ENCODE measurements at places on chromosomes 5 and 9.

DNA sequence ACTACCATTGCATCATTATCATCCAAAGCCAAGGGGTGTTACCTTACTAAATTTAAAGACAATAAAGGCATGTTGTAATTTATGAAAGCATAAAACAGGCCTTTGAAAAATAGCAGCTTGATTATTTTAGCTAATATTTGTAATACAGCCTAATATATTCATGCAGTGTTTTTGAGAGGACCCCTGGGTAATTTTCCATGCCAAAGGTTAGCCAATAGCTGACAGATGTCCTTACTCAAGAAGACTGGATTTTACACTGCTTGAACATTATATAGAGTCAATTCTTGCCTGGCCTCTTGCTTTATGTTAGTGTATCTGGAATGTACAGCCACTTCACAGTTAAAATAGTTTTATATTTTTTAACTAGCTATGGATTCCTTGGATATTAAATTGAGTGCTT, 337.8 kb upstream of the PAPPA start:
- no peaks in the 10 kb centered on the region for H3K36me3 ChIP-seq
- no peak for DNase-seq
- no peak overlapping the region for H3K27ac ChIP-seq

DNA sequence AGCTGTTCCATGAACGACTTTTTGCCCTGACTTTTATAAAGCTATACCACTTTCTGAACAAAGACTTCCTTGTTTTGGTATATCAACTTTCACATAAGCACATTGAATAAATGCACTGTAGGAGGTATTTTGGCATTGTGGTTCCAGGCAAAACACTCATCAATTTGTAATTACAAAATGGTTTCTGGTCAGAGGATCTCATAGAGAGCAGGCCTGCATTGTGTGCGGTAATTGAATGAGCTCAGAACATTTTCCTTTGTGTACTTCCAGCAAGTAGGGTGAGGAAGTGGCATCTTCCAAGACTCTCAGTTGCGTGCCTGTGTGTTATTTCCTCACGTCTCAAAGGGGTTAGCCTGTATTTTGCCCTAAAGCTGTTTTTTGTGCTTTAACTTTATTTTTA, 89.2 kb downstream of the PDE6A start:
- H3K4me3 ChIP-seq: no peak overlapping the region
- no peak overlapping the region for H3K27ac ChIP-seq
- peaks cover 1% of the 10 kb centered on the region for H3K4me1 ChIP-seq
- no peaks in the 10 kb centered on the region for H3K27me3 ChIP-seq
- no peaks in the 10 kb centered on the region for H3K36me3 ChIP-seq

DNA sequence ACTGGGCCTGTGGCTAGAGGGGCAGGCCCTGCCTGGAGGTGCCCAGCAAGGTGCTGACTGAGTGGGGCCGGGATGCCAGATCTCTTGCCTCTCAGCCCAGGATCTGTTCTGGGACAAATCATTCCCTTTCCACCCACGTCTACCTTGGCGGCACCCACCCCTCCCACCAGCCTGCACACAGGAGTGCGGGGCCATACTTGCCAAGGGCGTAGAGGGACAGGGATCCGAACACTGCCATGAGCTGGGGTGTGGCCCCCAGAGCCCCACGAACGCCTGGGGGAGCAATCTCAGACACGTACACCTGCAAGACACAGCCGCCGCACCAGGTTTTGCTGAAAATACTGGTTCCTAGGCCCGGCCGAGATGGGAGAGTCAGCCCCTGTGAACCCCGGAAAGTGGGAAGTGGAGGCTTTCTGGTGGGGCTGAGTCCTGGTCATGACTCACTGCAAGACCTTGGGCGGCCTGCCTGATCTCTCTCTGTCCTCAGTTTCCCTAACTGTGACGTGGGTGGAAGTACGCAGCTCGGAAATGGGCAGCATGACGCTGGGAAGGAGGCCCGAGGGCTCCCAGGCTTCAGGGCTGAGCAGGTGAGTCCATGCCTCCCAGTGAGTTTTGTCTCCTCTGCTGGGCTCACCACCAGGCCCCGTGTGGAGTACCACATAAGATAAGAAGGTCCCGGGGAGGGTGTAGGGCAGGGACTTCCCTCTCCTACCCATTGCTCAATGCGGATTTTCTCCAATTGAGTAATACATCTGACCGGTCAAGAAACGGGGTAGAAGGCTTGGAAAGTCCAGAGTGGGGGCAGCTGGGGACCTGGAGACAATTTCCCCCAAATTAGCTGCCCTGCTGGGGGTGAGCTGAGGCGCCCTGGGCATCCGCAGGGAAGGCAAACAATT, 2.6 kb downstream of the SLC2A6 start:
- no peak overlapping the region for H3K4me3 ChIP-seq
- peaks cover 31% of the 10 kb centered on the region for H3K4me1 ChIP-seq
- H3K27me3 ChIP-seq: no peaks in the 10 kb centered on the region
- no peak for DNase-seq
- H3K27ac ChIP-seq: peak overlapping the region; percentile 41

DNA sequence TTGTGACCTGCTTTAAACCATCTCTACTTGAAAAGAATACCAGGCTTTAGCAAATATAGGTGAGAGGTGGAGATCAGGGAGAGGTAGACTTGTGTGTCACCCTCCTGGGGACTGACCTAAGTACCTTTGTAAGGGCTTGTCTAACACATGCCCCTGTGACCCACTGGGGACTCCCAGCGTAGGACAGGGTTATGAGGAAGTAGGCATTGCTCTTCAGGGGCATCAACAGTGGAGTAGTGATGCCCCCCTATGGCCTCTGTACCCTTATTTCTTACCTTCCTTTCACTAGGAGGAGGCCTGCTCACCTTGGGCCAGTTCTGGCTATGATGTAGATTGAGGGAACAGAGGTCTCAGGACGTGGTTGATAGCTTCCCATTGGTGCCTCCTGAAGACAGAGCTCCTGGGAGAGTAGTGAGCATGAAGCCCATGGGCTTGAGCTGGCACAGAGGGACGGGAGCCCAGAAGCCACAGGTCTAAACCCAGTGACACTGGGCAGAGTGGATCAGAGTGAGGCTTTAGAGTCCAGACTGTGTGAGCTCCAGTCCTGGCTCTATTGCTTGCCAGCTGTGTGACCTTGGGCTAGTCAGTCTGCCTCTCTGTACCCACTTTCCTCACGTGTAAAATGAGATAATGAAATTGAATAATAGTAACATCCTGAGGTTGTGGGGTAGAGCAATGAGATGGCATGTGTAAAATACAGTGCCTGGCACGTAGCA, 191.7 kb downstream of the AOPEP start:
- DNase-seq: no peak
- H3K27ac ChIP-seq: no peak overlapping the region
- H3K4me3 ChIP-seq: no peak overlapping the region
- H3K4me1 ChIP-seq: peaks cover 3% of the 10 kb centered on the region
- H3K36me3 ChIP-seq: no peaks in the 10 kb centered on the region

- H3K27ac ChIP-seq: no peak overlapping the region
- no peak overlapping the region for H3K4me3 ChIP-seq
- no peak for DNase-seq
- no peaks in the 10 kb centered on the region for H3K36me3 ChIP-seq
- H3K4me1 ChIP-seq: peaks cover 2% of the 10 kb centered on the region
- H3K27me3 ChIP-seq: no peaks in the 10 kb centered on the region
Observed at GRCh38 chr9:86575825-86576525, 221.8 kb upstream of the TUT7 start.

- no peak overlapping the region for H3K4me3 ChIP-seq
- no peak for DNase-seq
- peaks cover 43% of the 10 kb centered on the region for H3K36me3 ChIP-seq
- H3K27me3 ChIP-seq: no peaks in the 10 kb centered on the region
- H3K27ac ChIP-seq: no peak overlapping the region
- peaks cover 61% of the 10 kb centered on the region for H3K4me1 ChIP-seq
Observed at GRCh38 chr5:177366528-177367322, 9.0 kb downstream of the RGS14 start.

- H3K27ac ChIP-seq: no peak overlapping the region
- no peaks in the 10 kb centered on the region for H3K4me1 ChIP-seq
- no peak overlapping the region for H3K4me3 ChIP-seq
- H3K27me3 ChIP-seq: peaks cover 31% of the 10 kb centered on the region
- no peak for DNase-seq
- no peaks in the 10 kb centered on the region for H3K36me3 ChIP-seq
Observed at GRCh38 chr5:160303690-160304089, 8.7 kb downstream of the CCNJL start.

GRCh38 chr5:157747173-157747740, 3.7 kb downstream of the LSM11 start:
- no peak overlapping the region for H3K27ac ChIP-seq
- H3K4me1 ChIP-seq: peaks cover 22% of the 10 kb centered on the region
- H3K36me3 ChIP-seq: peaks cover 15% of the 10 kb centered on the region

GRCh38 chr9:95857124-95857523, 18.4 kb upstream of the ERCC6L2 start:
- no peaks in the 10 kb centered on the region for H3K27me3 ChIP-seq
- H3K4me1 ChIP-seq: peaks cover 46% of the 10 kb centered on the region
- H3K4me3 ChIP-seq: no peak overlapping the region

- no peak for DNase-seq
- H3K27me3 ChIP-seq: peaks cover 6% of the 10 kb centered on the region
- no peaks in the 10 kb centered on the region for H3K36me3 ChIP-seq
- no peak overlapping the region for H3K27ac ChIP-seq
- H3K4me3 ChIP-seq: no peak overlapping the region
Observed at GRCh38 chr9:36551910-36552309, 20.8 kb upstream of the MELK start.

- no peaks in the 10 kb centered on the region for H3K36me3 ChIP-seq
- H3K4me1 ChIP-seq: no peaks in the 10 kb centered on the region
- H3K27me3 ChIP-seq: no peaks in the 10 kb centered on the region
- H3K27ac ChIP-seq: no peak overlapping the region
- H3K4me3 ChIP-seq: no peak overlapping the region
Observed at GRCh38 chr9:131062969-131063368, 33.4 kb upstream of the AIF1L start.

- no peaks in the 10 kb centered on the region for H3K36me3 ChIP-seq
- no peak overlapping the region for H3K4me3 ChIP-seq
- peaks cover 3% of the 10 kb centered on the region for H3K27me3 ChIP-seq
- no peaks in the 10 kb centered on the region for H3K4me1 ChIP-seq
Observed at GRCh38 chr5:57466544-57466943, 16.1 kb downstream of the ACTBL2 start.

DNA sequence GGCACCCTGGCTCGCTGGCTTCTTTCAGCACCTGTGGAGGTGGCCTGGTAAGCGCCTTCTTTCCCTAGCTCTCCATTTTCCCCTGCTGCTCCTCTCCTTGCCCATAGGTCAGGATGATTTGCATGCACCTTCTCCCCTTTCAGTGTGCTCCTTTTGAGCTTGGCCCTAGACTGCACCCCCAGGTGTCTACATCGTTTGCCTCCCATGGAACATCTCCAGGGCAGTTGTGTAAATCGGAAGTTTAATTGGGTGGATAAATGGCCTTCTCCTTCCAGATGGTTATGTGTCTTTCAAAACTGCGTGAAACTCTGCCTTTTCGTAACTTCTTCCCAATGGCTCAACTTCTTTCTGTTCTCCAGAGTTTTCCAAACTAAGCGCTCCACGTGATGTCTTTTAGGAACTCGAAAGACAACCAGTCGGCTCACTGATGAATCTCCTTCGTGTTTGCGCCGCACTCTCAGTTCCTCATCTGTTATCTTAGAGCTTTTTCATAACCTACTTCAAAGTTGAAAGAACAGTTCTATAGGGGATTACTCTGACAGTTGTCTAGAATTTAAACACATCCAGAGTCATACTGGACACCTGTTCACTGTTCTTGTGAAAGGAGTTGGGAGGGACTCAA, 1.7 kb downstream of the ADAMTS19 start:
- H3K27me3 ChIP-seq: peaks cover 35% of the 10 kb centered on the region
- H3K4me3 ChIP-seq: peak overlapping the region; percentile 54
- no peak overlapping the region for H3K27ac ChIP-seq
- peaks cover 12% of the 10 kb centered on the region for H3K4me1 ChIP-seq
- no peaks in the 10 kb centered on the region for H3K36me3 ChIP-seq

- no peaks in the 10 kb centered on the region for H3K4me1 ChIP-seq
- no peaks in the 10 kb centered on the region for H3K36me3 ChIP-seq
- H3K4me3 ChIP-seq: no peak overlapping the region
- no peak overlapping the region for H3K27ac ChIP-seq
- DNase-seq: no peak
- no peaks in the 10 kb centered on the region for H3K27me3 ChIP-seq
Observed at GRCh38 chr9:108960331-108960730, 26.1 kb downstream of the ABITRAM start.

GRCh38 chr5:9288234-9288633, 257.6 kb downstream of the SEMA5A start:
- no peaks in the 10 kb centered on the region for H3K36me3 ChIP-seq
- H3K27ac ChIP-seq: no peak overlapping the region
- H3K4me1 ChIP-seq: no peaks in the 10 kb centered on the region
- no peaks in the 10 kb centered on the region for H3K27me3 ChIP-seq

All from activated B cell treated with CpG ODN at 0.5 μM for 24 hours (primary cell).